ENCODE measurements at places on chromosomes 3 and 15. TPM values are rescaled to one million over a fixed set of nuclear protein-coding genes. Genes with fewer than 3 reads are reported as not detected.

The CACNA2D3 gene
- total RNA-seq = 0.24 TPM

GRCh38 chr3:45858809-45859543 lies 17.1 kb upstream of the LZTFL1 start:
- H3K36me3 ChIP-seq = peaks cover 8% of the 10 kb centered on the region
- H3K27ac ChIP-seq = no peak overlapping the region
- H3K4me3 ChIP-seq = no peak overlapping the region
- H3K4me1 ChIP-seq = no peaks in the 10 kb centered on the region

The ZBTB38 gene
- total RNA-seq = 138 TPM

DNA sequence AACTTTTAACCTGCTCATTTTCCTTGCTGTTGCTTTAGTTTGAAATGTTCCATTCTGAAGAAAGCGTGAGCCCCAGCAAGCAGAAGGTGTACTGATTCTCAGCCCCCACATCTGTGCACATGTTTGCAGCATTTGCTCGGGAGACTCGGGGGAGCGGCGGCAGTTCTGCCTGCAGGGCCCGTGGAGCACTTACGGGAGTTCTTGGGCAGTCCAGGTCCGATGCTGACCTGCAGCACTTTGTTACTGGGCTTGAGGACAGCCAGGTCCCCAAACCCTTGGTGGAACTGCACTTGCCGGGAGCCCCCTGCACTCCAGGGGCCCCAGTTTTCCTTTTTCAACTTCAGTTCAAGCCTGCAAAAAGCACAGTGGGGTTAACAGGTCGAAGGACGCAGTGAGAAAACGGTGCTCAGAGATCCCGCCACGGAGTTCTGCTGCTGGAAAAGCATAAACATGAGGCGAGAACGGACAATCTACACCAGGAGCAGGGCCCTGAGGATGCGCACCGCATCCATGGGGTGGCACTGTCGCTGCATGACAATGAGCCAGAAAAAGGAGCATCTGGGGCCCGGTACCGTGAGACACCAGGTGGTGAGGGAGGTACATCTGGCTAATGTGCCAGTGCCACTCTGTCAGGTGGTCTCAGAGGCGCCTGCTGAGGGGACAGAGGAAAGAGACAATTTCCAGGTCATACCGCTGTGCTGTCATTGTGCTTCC lies 45.6 kb upstream of the LDHAL6B start:
- H3K36me3 ChIP-seq = peaks cover 12% of the 10 kb centered on the region
- no peak overlapping the region for H3K27ac ChIP-seq
- DNase-seq = no peak
- no peak overlapping the region for H3K4me3 ChIP-seq

DNA sequence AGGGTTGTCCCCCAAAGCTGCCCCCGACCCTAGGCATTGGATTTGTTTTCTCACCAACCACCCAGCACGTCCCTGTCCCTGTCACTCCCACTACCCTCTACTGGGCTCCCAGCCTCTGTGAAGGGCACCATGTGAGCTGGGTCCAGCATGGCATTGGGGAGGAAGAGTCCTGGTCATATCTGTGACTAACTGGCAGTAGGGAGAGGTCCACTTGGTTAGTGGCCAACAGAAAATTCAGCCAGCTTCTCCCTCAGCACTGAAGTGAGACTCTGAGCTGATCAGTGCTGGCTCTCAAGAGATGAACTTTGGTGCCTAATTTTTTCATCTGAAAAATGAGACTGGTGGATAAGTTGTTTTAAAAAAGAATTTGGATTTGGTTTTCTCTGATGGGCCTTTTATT lies 11.3 kb upstream of the KIF23 start:
- H3K4me1 ChIP-seq = peaks cover 54% of the 10 kb centered on the region
- H3K27ac ChIP-seq = peak overlapping the region; percentile 63
- H3K36me3 ChIP-seq = peaks cover 7% of the 10 kb centered on the region
- H3K27me3 ChIP-seq = no peaks in the 10 kb centered on the region
- no peak overlapping the region for H3K4me3 ChIP-seq
- no peak for DNase-seq

The BBX gene
- 54.7 TPM for total RNA-seq

DNA sequence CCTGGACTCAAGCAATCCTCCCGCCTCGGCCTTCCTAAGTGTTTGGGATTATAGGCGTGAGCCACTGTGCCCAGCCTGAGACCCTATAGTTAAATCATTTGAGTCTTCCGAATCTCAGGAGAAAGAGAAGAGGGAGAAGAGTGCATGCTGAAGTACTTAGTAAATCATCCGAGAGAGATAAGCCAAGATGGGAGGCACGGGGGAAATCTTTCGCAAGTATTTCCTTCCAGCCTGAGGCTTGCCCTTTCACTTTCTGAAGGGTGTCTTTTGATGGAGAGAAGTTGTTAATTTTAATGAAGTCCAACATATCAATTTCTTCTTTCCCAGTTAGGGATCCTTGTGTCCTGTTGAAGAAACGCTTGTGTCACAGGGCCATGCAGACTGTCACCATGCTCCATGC lies 97.1 kb upstream of the SLC6A6 start:
- no peaks in the 10 kb centered on the region for H3K36me3 ChIP-seq
- peaks cover 36% of the 10 kb centered on the region for H3K27me3 ChIP-seq
- H3K27ac ChIP-seq = no peak overlapping the region
- DNase-seq = no peak
- peaks cover 6% of the 10 kb centered on the region for H3K4me1 ChIP-seq

DNA sequence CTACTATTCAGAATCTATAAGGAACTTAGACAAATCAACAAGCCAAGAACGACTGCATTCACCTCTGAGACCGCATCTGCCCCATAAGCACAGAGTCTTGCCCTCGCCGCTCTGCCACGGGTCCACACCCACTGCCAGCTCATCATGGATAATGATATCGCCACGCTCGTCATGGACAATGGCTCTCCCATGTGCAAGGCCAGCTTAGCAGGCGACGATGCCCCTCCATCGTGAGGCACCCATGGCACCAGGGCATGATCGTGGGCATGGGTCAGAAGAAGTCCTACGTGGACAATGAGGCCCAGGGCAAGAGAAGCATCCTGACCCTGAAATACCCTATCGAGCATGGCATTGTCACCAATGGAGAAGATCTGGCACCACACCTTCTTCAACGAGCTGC lies 92.1 kb upstream of the FXR1 start:
- no peak overlapping the region for H3K27ac ChIP-seq
- peaks cover 2% of the 10 kb centered on the region for H3K27me3 ChIP-seq
- no peaks in the 10 kb centered on the region for H3K4me1 ChIP-seq
- no peak overlapping the region for H3K4me3 ChIP-seq

The TRIM42 gene
- not detected for total RNA-seq

- no peak overlapping the region for H3K27ac ChIP-seq
- no peak for DNase-seq
- H3K27me3 ChIP-seq = peaks cover 31% of the 10 kb centered on the region
- H3K4me1 ChIP-seq = peaks cover 5% of the 10 kb centered on the region
- H3K4me3 ChIP-seq = no peak overlapping the region
- H3K36me3 ChIP-seq = no peaks in the 10 kb centered on the region
These were observed 464 bp downstream of the SOX2 start for GRCh38 chr3:181712226-181712552.

DNA sequence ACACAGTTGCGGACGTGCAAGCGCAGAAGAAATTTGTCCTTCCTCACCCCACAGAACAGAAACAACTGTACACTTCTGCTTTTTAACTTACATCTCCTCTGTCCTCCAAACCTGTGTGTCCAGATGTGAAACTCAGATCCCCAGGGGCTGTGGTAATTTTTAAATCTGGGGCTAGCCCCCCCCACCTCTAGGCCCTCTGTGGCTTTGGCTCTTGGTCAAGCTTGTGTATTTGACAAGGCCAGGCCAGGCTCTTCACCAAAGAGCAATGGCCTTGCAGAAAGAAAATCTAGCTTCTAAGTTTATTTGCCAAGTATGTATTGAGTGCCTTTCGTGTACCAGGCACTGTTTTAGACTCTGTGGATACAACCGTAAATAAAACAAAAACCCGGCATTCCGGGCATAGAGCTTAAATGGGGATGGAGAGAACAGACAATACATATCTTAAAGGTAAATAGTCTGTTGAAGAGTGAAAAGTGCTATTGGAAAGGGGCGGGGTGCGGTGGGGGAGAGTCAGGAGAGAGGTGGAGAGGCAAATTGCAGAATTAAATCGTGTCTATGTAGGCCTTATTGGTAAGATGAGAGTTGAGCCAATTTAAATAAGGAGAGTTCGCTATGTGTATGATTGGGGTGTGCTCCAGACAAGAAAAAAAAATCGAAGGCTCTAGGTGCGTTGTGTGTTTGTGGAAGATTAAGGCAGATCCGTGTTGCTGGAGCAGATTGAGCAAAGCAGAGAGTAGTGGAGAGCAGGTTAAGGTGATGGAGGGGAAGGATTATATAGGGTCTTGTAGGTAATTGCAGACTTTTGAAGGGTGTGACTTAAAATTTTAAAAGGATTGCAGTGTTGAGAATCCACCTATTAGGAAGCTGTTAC lies 781 bp upstream of the DPH6 start:
- H3K4me1 ChIP-seq = peaks cover 42% of the 10 kb centered on the region
- H3K27ac ChIP-seq = peak overlapping the region; percentile 97
- peaks cover 1% of the 10 kb centered on the region for H3K27me3 ChIP-seq
- peaks cover 18% of the 10 kb centered on the region for H3K36me3 ChIP-seq
- H3K4me3 ChIP-seq = peak overlapping the region; percentile 96

- no peak overlapping the region for H3K27ac ChIP-seq
- peak; percentile 40 for DNase-seq
- H3K27me3 ChIP-seq = peaks cover 5% of the 10 kb centered on the region
- H3K4me3 ChIP-seq = 0 out of 2 replicates have a peak overlapping the region, but pooled peaks have one; percentile 3
These were observed 28.2 kb downstream of the CPOX start for GRCh38 chr3:98565237-98565643.

The LNP1 gene
- 1.4 TPM for total RNA-seq

- no peak overlapping the region for H3K4me3 ChIP-seq
- H3K27me3 ChIP-seq = no peaks in the 10 kb centered on the region
- 0 out of 2 replicates have a peak overlapping the region, but pooled peaks have one; percentile 18 for H3K27ac ChIP-seq
These were observed 315.7 kb upstream of the SLCO3A1 start for GRCh38 chr15:91537856-91538255.

The TM4SF18 gene
- total RNA-seq = 0.37 TPM

DNA sequence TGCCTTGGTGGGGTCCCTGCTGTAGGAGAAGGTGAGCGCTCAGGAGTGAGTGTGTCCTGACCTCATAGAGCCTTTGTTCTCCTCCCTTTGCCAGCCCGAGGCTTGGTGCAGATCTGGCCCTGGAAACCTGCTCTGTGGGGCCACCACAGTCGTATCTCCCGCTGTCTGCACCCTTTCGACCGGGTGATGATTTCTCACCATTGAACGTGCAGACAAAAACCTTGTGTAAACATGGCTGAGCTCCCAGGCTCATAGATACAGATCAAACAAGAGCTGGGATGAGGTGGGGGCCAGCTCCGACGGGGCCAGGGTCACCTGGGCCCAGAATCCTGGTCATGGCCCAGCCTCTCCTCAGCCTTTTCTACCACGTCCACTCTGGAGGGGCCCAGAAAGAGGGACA lies 34.6 kb upstream of the ESYT3 start:
- no peak overlapping the region for H3K27ac ChIP-seq
- no peaks in the 10 kb centered on the region for H3K27me3 ChIP-seq
- no peaks in the 10 kb centered on the region for H3K4me1 ChIP-seq
- peaks cover 10% of the 10 kb centered on the region for H3K36me3 ChIP-seq
- no peak for DNase-seq

DNA sequence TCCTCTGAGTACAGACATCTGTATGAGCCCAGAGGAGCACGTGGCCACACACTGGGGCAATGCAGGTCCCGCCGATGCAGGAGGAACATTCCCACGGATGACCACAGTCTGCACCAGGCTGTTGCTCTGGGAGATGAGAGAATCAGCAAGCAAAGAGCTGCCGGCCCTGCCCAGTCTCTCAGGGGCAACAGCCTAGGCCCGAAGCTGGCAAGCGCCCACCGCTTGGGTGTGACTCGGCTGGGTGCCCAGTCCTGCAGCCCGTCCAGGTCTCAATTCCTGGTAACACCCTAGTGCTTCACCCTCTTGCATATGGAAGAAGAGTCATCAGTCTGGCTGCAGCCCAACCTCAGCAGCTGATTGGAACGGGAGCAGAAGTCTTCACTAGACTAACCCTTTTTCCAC lies 153.7 kb upstream of the HES1 start:
- H3K27ac ChIP-seq = no peak overlapping the region
- H3K4me1 ChIP-seq = no peaks in the 10 kb centered on the region
- H3K27me3 ChIP-seq = peaks cover 36% of the 10 kb centered on the region
- H3K4me3 ChIP-seq = no peak overlapping the region

The C15orf39 gene
- total RNA-seq = 13.4 TPM

GRCh38 chr3:38375072-38375471 lies 28.5 kb downstream of the XYLB start:
- H3K27ac ChIP-seq = no peak overlapping the region
- peaks cover under 1% of the 10 kb centered on the region for H3K36me3 ChIP-seq
- H3K27me3 ChIP-seq = no peaks in the 10 kb centered on the region
- no peaks in the 10 kb centered on the region for H3K4me1 ChIP-seq
- DNase-seq = no peak

GRCh38 chr15:20346082-20346805 lies 195.4 kb downstream of the GOLGA6L6 start:
- H3K36me3 ChIP-seq = peaks cover 5% of the 10 kb centered on the region
- no peak overlapping the region for H3K27ac ChIP-seq
- no peak overlapping the region for H3K4me3 ChIP-seq
- H3K27me3 ChIP-seq = no peaks in the 10 kb centered on the region
- no peaks in the 10 kb centered on the region for H3K4me1 ChIP-seq

- no peaks in the 10 kb centered on the region for H3K36me3 ChIP-seq
- no peak for DNase-seq
- no peak overlapping the region for H3K4me3 ChIP-seq
- no peaks in the 10 kb centered on the region for H3K4me1 ChIP-seq
- H3K27me3 ChIP-seq = peaks cover 2% of the 10 kb centered on the region
These were observed 71.2 kb downstream of the RORA start for GRCh38 chr15:61157933-61158332.

DNA sequence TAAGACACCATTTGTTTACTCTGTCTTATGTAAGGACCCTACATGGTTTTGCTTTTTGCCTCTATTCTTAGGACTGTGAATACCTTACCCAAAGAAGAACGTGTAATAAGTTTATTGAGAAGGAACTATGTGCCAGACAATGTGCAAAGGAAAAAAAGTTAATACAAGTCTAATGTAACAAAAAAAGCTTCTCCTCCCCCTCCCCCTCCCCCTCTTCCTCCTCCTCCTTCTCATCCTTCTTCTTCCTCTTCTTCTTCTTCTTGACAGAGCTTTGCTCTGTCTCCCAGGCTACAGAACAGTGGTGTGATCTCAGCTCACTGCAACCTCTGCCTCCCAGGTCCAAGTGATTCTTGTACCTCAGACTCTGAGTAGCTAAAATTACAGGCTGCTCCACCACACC lies 50.9 kb upstream of the MITF start:
- H3K27ac ChIP-seq = no peak overlapping the region
- peaks cover 29% of the 10 kb centered on the region for H3K4me1 ChIP-seq
- H3K36me3 ChIP-seq = no peaks in the 10 kb centered on the region
- DNase-seq = no peak
- no peak overlapping the region for H3K4me3 ChIP-seq

DNA sequence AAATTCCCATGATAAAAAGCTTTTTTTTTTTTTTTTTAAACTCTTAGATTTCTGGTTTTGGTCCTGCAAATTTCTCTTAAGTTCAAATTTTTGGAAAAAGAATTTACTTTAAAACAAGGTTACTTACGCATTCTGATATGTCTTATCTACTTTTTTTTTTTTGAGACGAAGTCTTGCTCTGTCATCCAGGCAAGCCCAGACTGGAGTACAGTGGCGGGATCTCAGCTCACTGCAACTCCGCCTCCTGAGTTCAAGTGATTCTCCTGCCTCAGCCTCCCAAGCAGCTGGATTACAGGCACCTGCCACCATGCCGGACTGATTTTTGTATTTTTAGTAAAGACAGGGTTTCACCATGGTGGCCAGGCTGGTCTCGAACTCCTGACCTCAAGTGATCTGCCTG lies 83.2 kb downstream of the RASA2 start:
- H3K4me3 ChIP-seq = no peak overlapping the region
- no peaks in the 10 kb centered on the region for H3K27me3 ChIP-seq
- DNase-seq = no peak
- no peak overlapping the region for H3K27ac ChIP-seq
- peaks cover 10% of the 10 kb centered on the region for H3K36me3 ChIP-seq

All from HFFc6 (cell line).